OCI-LY7 (cell line): ENCODE measurements at places on chromosomes 5 and 9. TPM values are rescaled to one million over a fixed set of nuclear protein-coding genes. Genes with fewer than 3 reads are reported as not detected.

Gene TBC1D9B
- 93.6 and 106 TPM in 2 replicates for total RNA-seq

Gene BRINP1
- total RNA-seq, result not detected in 2 replicates

Gene CEL
- total RNA-seq, result 1.4 and 1.8 TPM in 2 replicates

Gene IRX1
- not detected in 2 replicates for total RNA-seq
